ENCODE measurements at places on chromosomes 7 and 10. TPM values are rescaled to one million over a fixed set of nuclear protein-coding genes. Genes with fewer than 3 reads are reported as not detected.

- DNase-seq = no peak
Observed at GRCh38 chr7:151725844-151726651, 150.9 kb downstream of the PRKAG2 start.

DNA sequence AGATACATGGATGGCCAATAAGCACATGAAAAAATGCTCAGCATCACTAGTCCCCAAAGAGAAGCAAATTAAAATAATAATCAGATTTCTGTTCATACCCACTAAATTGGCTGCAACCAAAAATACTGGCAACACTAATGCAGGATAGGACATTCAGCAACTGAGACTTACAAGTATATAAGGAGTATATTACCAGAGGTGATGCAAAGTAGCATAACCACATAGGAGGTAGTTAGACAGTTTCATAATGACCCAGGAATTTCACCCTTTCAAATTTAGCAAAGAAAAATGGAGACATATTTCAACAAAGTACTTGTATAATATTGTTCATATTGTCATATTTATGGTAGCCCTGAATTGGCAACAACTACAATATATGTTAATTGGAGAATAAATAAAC lies 727.8 kb downstream of the GRID1 start:
- DNase-seq = no peak

- peak; percentile 35 for DNase-seq
Observed at GRCh38 chr10:32207544-32207943, 139.4 kb downstream of the EPC1 start.

- DNase-seq = peak; percentile 11
Observed at GRCh38 chr10:15518250-15518649, 147.2 kb upstream of the FAM171A1 start.

DNA sequence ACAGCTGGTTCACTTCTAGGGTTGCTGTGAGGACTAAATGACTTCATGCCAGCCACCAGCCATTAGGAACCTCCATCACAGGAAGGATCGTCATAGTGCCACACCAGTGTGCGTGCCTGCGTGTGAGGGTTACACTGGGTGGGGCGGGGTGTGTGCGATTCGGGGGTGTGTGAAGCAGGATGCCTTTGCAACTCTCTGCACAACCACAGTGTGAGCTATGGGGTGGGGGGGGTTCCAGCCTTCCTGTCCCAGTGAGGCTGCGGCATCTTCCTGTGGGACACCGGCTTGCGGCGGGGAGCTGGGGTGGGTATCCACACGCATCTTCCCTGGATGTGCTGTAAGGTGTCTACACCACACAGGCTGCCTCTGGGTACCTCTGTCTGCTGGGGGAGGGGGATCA lies 6.9 kb upstream of the ELFN1 start:
- DNase-seq = no peak

Gene PTF1A
- not detected for total RNA-seq

Gene GLRX3
- total RNA-seq = 2,100 TPM

GRCh38 chr7:104299323-104299722 lies 29.1 kb upstream of the LHFPL3 start:
- DNase-seq = no peak

- DNase-seq = no peak
Observed at GRCh38 chr10:35460852-35461460, 124.6 kb downstream of the CCNY start.

GRCh38 chr7:155371884-155372781 lies 74.5 kb downstream of the INSIG1 start:
- DNase-seq = no peak

Gene CCDC3
- total RNA-seq = 3.3 TPM

DNA sequence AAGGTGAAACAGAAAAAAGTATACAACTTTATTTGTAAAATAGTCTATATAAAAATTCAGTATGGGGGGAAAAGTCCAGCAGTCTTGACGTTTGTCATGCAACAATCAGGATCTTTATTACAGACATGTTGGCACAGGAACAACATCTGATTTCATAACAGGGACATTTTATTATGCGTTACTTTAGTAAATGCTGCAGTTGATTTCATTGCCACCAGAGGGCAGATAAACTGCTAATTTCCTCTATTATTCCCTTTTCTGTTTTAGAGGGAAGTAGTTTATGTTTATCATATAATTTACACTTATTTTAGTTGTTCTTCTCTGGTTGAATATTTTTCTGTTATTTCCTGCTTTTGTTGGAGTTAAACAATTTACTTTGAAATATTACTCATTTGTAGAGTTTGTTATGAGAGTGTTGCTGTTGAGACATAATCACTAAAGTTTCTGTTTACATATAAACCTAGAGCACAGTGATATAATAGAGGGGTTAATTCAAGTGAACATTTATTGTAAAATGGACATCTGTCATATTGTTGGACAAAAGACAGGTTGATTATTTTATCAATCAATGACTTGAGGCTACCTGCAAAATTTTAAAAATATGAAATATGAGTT lies 3.3 kb downstream of the PLXDC2 start:
- DNase-seq = no peak

- DNase-seq = no peak
Observed at GRCh38 chr10:26977635-26978034, 116.9 kb upstream of the ABI1 start.

- peak; percentile 14 for DNase-seq
Observed at GRCh38 chr7:69430384-69431021, 167.8 kb upstream of the AUTS2 start.

GRCh38 chr7:100573691-100574361 lies at the start of gene SAP25:
Gene SAP25, minus strand, starts transcription at chr7:100573900. Its CDS starts 158 bp downstream, at chr7:100573742.
- DNase-seq = no peak

- DNase-seq = peak; percentile 59
Observed at GRCh38 chr10:97179731-97180362, 5.9 kb downstream of the SLIT1 start.

GRCh38 chr10:34905200-34905927 lies 90.3 kb upstream of the PARD3 start:
- DNase-seq = no peak

DNA sequence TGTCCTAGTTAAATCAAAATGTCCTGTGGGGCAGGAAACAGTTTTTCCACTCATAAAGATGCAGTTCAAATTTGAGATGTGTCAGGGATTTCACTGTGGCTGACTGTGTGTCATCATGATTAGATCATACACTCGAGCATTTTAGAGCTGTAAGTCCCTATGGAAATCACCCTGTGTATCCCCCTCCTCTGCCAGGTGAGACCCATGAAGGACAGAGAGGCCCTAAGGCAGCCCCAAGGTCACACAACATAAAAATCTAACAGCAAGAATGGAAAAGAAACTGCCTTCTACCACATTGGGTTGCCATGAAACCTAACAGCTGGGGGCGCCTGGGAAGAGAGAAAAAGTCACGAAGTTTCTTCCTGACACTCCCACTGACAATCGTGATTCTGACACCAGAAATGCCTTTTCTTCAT lies 135.8 kb downstream of the KCNMA1 start:
- no peak for DNase-seq

Gene CCT6A
- total RNA-seq = 698 TPM

- peak; percentile 99 for DNase-seq
Observed at GRCh38 chr10:79149662-79150443, 81.1 kb downstream of the ZMIZ1 start.

Measured in MG63 (cell line).